Testis (tissue), 5 donors: ENCODE measurements at places on chromosomes 5 and 9. TPM values are rescaled to one million over a fixed set of nuclear protein-coding genes. Genes with fewer than 3 reads are reported as not detected.
A peak's percentile ranks its signal among the peaks of the same experiment; 100 is the strongest.

The PLAC8L1 gene
- 4.4 TPM for total RNA-seq

The GRM6 gene
- total RNA-seq: 1.1 TPM

The NUDT2 gene
- 20.9 TPM for total RNA-seq

The LRRC19 gene
- not detected for total RNA-seq

GRCh38 chr9:121598167-121598964, 53.1 kb upstream of the DAB2IP start:
- DNase-seq: peak; percentile 77

The RNF183 gene
- total RNA-seq: 1.9 TPM

The ZNF883 gene
- 8.6 TPM for total RNA-seq

DNA sequence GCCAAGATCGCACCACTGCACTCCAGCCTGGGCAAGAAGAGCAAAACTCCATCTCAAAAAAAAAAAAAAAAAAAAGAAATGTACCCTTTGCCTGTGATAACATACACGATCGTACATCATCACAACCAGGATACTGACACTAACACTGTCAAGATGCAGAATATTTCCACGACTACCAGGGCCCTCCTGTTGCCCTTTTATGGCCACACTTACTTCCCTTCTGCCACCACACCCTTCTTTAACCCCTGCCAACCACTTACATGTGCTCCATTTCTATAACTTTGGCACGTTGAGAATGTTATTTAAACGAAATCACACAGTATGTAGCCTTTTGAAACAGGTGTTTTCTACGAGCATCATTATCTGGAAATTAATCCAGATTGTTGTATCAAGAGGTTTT, 69.0 kb upstream of the OTULINL start:
- no peak for DNase-seq

- no peak for DNase-seq
Measured at GRCh38 chr5:87787625-87788256, 375.0 kb upstream of the CCNH start.

The ANKRD18B gene
- total RNA-seq: 33.6 TPM

- no peak for DNase-seq
Measured at GRCh38 chr5:94632024-94632423, 13.6 kb downstream of the SLF1 start.

GRCh38 chr5:91101600-91102379, 281.3 kb downstream of the ARRDC3 start:
- peak; percentile 83 for DNase-seq

GRCh38 chr5:32584646-32585045, 711 bp upstream of the SUB1 start:
- DNase-seq: no peak

DNA sequence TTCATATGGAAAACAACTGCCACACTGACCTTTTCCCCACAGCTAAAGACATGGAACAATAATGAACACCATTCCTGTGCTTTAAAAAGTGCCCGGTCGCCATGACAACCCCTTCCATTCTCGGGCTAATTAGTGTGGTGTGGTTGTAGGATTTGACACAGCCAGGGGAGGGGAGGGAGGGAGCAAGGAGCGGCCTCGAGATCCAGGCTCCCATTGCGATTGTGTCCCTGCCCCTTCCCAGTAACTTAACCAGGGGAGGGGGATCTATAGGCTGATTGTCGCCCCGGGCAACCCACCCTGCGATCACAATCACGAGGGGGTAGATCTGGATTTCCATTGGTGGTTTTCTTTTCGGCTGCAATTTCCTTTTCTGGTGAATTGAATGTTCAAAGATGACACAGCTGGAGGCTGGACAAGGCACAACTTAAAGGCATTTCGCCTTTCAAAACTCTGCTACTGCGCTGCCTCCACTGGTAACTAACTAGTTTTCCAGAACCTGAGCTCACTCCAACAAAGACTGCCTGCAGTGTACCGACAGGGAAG, 96.7 kb upstream of the RETREG1 start:
- DNase-seq: no peak

- no peak for DNase-seq
Measured at GRCh38 chr5:75513841-75514240, 2.1 kb downstream of the POLK start.

DNA sequence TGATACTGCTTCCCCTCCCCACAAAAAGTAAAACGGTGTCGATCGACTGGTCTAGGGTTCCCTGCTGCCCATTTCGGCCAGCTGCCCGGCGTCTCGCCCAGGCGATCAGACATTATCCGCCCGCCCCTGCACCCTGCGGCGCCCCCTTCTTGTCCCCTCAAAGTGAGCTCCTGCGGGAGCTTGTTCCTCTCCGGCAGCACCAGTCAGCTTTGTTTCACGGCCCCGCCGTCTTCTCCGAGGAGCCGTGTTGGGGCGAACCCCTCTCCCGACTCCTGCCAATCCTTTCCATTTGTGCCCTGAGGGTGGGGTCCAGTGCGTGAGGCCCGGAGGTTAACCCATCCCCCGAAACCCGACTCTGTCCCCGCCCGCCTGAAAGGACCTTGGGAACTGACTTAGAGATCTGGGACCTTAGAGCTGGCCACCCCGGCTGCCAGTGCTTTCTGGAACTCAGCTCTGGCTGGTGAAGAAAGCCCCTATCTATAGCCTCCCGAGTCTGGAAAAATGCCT, 518 bp downstream of the UBE2B start:
- peak; percentile 70 for DNase-seq

DNA sequence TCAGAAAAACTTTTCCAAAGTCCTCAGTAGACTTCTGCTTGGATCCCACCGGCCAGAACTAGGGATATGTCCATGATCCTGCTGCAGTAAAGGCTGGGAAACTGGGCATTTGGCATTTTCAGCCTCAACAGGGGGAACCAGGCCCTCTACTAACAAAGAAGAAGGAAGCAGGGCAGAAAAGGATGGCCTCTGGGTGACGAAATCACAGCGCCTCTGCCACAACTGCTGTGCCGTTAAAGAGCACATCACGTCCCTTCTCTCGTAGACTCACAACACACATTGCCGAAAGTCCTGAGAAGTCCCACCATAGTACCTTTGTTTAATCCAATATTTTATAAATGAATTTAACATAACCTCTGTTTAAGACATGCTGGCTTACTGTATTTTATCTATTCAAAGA, 10.4 kb upstream of the AFAP1L1 start:
- DNase-seq: no peak

The PIP5K1B gene
- total RNA-seq: 66.9 TPM

DNA sequence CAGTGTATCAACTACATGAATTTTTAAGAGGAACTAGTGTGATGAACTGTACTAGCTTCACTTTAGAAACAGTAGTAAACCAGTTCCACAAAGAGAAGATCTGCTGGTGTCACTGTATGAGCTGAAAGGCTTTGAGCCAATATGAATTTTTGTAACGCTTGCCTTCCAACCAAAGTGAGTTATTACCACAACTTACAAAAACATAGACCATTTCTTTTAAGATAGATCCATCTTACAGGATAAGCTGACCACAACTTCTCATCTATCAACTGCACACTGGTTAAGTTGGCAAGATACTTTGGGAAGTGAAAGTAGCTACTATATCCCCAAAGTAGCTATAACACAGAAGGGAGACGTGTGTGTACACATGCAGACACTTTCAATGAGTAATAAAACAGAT, 849.6 kb upstream of the DMAC1 start:
- DNase-seq: no peak

DNA sequence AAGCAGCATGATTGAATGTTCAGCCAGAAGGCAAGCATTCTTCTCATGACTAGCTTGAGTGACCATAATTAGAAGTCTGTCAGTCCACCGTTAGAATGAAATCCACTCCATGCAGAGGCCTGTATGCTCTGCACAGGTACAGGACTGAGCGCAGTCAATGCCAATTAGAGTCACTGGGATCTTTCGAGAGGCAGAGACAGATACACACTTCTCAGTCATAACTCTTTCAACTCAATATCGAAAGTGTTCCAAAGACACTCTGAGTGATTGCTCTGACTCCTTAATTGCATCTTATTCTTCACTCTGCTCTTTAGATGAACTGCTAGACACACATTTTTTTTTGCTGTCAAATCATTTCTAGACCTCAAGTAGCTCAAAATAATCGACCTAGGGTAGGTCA, 203.6 kb downstream of the GABRB2 start:
- no peak for DNase-seq

DNA sequence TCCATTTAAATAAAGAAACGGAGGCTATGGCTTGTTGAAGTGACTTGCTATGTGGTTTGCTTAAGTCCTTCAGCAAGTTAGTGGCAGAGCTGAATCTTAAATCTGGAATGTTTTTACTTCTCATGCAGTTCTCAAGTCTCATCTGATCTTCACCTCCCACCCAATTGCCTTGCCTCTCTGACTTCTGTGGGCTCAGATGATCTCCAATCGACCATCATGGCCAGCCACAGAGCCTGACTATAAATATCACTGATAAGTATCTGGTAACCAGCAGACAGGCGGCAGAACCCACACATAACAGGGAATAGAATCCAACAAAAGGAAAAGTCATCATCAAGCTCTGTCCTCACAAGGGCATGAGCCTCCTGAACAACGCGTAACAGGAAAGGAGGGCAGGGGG, 149.9 kb downstream of the FAM114A2 start:
- no peak for DNase-seq

GRCh38 chr9:77981332-77981731, 50.3 kb downstream of the GNAQ start:
- DNase-seq: no peak

DNA sequence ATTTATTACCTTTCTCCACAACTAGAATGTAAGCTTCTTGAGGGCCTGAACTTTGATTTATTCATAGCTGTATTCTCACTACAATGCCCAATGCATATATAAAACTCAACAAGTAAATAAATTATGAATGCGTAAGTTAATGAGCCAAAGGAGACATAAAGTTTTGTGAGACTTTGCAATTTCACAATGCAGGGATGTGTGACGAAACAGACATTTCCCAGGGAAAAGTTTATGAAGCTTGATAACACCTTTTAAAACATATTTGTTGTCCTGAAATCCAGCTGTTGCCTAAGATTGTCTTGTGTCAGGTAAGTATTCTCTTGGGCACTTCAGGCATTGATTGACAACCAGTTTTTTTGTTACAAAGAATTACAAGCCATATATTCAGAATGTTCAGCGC, 800.1 kb downstream of the BRINP1 start:
- no peak for DNase-seq
